GM13977 (cell line): ENCODE measurements at places on chromosomes 2 and 18.

DNA sequence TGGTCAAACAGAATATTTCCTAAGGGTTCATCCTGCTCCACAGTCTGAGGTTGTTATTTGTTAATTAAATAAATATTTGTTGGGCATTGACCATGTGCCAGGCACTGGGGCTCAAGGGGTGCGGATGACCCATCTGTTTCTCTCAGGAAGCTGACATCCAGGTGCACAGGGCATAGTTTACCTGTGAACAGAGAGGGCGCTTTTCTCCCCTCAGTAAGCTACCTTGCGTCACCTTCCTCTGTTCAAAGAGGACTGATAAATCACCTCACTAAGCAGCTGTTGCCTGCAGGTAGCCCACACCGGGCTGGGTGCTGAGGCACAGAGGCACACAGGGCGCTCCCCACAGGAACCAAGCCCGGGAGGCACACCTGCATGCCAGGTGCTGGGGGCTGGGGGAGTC, 41.6 kb downstream of the SH3RF3 start:
- DNase-seq, result no peak

GRCh38 chr2:146844226-146844990, 1000.4 kb upstream of the ACVR2A start:
- no peak for DNase-seq

DNA sequence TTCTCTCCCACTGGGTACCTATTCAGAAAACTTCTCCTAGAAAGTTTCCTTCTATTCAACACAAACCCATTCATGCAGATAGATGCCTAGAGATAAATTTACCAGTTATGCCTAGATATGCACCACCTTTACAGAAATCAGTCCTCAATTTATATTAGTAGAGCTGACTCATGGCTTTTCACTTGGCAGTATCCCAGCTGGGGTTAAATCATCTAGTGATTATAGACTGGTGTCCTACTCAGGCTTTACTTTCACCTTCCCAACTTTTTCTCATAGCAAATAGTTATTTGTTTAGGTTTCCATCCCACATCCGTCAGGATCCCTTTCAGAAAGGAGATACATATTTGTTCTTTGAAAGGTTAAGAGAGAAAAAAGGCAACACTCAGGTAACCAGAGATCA, 124.5 kb downstream of the AQP4 start:
- DNase-seq, result no peak

DNA sequence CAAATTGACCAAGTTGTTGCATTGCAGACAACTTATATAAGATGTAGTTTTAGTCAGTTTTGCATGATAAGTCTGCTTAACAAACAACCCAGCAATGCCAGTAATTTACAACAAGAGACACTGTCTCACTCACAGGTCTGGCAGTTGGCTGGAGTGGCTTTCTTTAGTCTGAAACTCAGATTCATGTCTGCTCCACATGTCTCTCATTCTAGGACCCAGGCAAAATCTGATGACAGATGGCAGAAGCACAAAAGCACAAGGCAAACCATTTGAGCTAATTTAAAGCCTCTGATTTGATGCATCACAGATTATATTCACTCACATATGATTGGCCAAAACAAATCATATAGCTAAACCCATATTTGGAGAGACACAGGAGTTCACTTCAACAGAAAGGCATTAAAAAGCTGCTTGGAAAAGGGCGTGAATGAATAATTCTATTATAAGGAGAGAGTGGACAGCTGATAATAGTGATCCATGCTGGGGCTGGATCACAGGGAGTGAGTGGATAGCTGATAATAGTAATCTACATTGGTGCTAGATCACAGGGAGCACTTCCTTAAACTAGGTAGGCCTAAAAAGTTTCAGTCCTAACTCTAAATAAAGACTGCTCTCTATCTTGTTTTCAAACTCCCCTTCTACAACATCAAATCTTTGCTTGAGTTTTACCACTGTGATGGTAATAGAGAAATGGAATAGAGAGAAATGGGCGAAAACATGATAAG, 593.2 kb upstream of the ZNF804A start:
- DNase-seq, result no peak

DNA sequence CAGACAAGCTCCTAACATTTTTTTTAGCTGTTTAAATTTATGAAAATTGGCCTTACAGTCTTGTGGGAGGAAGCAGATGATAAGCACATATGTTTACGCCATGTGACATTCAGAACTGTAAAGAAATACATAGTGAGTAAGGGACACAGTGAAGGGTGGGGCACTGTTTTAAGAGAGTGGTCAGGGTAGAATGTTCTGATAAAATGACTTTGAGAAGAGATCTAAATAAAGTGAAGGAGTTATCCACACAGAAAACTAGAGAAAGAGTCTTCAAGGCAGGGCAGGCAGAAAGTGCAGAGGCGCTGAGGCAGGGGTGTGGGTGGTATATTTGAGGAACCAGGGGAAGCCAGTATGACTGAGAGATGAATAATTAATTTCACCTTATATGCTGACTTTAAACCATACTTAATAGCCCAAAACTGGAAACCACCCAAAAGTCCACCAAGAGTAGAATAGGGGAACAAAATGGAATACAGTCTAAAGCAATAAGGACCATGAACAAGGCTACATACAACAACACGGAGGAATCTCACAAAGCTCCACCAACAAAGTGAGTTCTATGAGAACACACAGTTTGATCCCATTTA, 8.6 kb downstream of the MREG start:
- DNase-seq, result no peak
